ENCODE measurements at places on chromosomes 7 and 10.

DNA sequence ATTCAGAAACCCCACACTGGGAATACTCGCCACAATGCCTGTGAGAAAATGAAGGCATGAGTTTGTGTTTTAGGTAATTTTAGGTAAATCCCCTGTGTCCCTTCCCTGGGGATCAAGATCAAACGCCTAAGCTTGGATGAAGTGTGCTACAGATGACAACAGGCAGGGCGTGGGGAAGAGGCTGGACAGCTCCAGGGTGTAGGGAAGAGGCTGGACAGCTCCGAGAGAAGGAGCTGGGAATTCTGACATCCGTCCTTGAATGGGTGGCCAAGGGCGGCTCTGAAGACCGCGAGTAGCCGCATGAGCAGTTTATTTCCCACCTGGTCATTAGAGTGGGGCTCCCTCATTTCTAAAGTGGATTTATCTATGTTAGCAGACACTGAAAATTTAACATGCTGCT, 109.7 kb downstream of the RAMP3 start:
- DNase-seq, result no peak

- no peak for DNase-seq
Observed at GRCh38 chr10:49371967-49372366, 23.9 kb downstream of the DRGX start.

- no peak for DNase-seq
Observed at GRCh38 chr7:42181566-42181965, 55.4 kb downstream of the GLI3 start.

- no peak for DNase-seq
Observed at GRCh38 chr10:51709324-51709972, 10.1 kb upstream of the CSTF2T start.

- no peak for DNase-seq
Observed at GRCh38 chr7:7157887-7158271, 24.5 kb upstream of the C1GALT1 start.

- no peak for DNase-seq
Observed at GRCh38 chr7:48035967-48036478, 680 bp downstream of the C7orf57 start.

DNA sequence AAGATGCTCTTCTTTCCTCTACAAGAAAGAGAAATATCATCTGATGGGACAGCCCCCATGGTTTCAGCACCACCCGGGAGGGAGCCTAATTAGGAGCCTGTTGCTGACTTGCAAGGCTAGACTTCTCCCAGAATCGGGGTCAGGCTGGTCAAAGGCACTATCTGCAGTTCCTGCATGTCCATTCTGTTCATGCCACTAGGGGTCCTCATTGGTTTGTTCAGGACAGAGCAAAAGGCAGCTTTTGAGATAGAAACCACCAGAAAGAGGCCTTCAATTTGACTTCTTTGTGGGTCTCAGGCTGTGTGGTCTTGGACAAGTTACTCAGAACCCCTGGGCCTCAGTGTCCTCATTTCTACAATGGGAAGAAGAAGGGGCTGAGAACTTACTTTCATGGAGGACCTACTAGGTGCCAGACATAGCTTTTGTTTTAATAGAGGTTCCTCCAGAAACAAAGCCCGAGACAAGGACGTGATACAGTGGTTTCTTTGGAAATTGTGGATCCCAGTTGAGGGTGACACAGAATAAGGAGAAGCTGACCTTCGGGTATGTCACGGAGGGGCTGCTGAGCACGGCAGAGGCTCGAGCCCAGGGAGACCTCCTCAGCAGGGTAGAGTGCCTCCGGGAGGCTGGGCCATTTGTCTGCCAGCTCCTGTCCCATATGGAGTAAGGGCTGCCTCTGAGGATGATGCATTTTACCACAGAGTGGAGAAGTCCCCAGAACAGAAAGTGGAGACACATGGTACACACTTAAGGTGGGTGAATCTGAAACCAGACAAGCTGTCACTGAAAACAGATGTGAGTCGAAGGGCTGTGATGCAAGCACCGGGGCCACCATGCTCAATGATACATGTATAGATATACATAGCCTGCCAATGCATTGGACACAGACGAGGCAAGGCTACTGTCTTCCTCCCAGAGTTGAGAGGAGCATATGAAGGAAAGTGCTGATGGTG, 33.1 kb upstream of the NEUROD6 start:
- DNase-seq, result peak; percentile 32

- DNase-seq, result no peak
Observed at GRCh38 chr7:4271716-4272015, 410.4 kb upstream of the FOXK1 start.

- DNase-seq, result peak; percentile 95
Observed at GRCh38 chr7:136074843-136075242, 97.7 kb upstream of the MTPN start.

GRCh38 chr7:158731761-158732160, 27.2 kb upstream of the NCAPG2 start:
- DNase-seq, result peak; percentile 10

- DNase-seq, result no peak
Observed at GRCh38 chr10:15703151-15703880, 16.4 kb downstream of the ITGA8 start.

GRCh38 chr10:27771231-27771630, 25.6 kb upstream of the MKX start:
- DNase-seq, result no peak

- no peak for DNase-seq
Observed at GRCh38 chr10:28873540-28873939, 196.2 kb downstream of the BAMBI start.

DNA sequence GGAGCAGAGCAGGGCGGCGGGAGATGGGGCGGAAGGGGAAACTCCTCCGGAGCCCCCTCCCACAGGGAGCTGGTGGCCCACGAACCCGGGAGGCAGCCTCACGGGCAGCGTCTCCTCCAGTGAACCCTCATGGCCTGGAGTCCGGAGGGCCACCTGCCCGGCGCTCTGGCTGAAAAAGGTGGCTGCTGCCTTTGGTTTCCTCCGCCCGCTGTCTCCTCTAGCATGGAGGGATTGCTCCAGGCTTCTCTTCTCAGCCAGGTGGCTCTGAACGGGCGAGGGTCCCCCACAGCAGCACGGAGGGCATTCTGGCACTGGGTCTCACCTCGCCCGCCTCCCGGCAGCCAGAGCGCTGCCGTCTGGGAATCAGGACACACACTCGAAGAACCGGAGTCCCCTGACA, 177.3 kb upstream of the PFKP start:
- no peak for DNase-seq

GRCh38 chr10:75043256-75044131, 68.0 kb upstream of the SAMD8 start:
- DNase-seq, result no peak

DNA sequence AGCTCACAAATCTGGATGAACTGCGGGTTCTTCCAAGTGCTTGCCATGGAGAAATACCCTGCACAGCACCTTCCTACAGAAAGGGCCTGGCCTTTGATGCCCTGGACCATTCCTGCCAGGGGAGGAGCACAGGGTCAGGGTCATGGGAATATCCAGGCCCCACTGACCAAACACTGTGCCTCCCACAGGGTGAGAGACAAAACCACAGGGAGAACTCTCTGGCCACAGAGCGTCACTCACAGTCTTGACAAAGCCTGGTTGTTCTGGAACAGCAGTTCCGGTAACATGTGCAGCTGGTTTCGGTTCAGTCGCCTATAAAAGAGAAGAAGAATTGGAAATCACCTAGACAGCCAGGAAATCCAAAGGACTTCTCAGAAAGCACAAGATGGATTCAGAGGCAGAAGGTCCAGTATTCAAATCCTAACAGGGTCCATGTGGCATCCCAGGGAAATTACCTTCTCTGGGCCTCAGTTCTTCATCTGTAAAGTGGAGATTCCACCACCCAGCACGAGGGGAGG, 28.1 kb downstream of the SLIT1 start:
- no peak for DNase-seq

- no peak for DNase-seq
Observed at GRCh38 chr7:404812-405488, 114.7 kb downstream of the PDGFA start.

DNA sequence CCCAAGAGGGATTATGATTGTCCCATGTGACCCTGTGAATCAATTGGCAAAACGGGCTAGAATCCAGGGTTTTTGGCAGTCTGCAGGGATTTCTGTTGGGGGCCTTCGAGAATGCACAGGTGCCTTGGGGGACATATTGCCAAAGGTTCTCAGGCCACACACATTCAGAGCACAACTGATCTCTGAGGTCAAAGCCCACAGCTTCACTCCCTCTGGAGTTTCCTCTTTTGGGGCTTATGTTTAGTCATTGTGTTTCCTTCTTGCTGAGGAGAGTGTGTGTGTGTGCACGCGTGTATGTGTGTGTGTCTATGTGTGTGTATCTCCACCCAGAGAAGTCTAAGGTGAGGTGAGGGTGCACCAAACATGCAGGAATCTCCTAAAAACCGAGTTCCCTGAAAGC, 8.8 kb downstream of the PPIF start:
- DNase-seq, result no peak

DNA sequence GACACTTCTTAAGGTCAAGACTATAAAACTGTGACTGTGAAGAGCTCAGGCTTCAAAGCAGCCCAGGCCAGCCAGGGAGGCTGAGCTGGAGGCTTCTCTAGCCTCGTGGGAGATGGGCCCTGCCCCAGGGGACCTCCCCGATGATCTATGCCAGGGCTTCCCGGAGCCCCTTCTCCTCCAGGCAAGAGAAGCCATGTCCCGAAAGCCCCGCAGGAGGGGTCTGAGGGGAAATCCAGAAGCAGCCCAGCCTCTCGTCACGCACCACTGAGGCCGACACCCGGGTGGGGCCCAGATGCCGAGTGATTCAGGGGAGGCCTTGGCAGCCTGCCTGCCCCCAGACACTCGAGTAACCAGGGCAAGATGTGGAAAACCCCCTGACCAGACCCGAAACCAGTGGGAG, 63.7 kb downstream of the PROSER2 start:
- DNase-seq, result no peak

DNA sequence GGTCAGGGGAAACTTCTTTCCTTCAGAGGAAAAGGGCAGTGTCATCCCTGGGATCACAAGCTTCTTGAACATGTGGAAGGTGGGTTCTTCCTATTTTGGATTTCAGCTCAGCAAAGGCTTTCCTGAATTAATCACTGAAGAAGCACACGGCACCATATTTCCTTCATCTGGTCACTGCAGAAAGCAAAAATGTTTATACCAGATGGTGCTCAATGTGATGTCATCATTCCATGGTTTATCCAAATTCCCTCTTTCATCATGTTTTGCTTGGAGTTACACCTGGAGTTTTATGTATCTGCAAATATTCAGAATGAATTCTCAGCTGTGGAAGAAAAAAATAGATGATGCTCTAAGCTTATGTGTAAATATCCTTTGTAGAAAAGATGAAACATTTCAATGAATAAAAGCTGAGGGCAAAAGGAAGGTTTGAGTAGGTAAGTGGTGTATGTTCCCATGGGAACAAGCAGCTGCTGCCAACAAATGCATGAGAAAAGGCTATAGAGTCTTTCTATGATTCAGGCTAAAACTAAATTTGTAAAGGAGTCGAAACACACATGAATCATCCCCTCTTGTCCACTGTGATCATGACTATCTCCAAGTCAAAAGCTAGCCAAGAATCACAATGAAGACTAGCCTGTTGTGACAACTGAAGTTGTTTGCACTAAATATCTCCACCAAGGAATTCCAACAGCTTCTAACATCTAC, 26.9 kb upstream of the BPGM start:
- peak; percentile 30 for DNase-seq

DNA sequence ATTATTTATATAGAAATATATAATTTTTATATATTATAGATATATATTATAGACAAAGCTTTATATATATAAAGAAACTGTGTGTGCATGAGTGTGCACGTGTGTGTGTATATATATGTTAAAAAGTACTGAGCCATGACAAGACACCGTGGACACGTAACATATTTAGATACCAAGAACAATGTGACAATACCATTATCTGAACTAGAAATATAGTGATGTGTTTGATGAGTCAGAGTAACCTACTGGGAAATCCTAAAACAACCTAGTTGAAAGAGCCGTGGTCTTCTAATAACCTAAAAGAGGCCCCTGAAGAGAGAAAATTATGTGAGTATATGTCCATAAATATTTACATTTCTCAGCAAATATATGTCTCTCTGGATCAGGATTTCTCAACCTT, 50.7 kb upstream of the ITGB8 start:
- no peak for DNase-seq

- DNase-seq, result no peak
Observed at GRCh38 chr10:30192846-30193608, 133.6 kb upstream of the JCAD start.
